ENCODE measurements at places on chromosomes 2 and 18.

DNA sequence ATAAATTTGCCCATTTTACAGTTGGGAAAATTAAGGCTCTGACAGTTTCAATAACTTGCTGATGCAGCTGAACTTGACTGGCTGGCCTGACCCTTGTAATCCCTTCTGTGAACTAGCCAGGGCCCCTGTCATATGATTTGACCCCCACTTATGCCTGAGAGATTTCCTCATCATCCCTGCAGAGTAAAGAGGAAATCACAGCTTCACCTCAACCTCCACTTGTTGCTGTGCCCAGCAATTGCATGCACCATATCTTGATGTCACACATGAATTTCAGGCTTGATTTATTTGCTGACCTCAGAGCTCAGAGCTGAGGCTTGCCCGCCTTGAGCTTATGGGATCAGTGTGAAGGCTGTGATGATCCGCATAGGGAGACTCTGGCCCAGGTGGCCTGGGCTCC is 108.1 kb downstream of the ACOXL start:
- no peak for DNase-seq

DNA sequence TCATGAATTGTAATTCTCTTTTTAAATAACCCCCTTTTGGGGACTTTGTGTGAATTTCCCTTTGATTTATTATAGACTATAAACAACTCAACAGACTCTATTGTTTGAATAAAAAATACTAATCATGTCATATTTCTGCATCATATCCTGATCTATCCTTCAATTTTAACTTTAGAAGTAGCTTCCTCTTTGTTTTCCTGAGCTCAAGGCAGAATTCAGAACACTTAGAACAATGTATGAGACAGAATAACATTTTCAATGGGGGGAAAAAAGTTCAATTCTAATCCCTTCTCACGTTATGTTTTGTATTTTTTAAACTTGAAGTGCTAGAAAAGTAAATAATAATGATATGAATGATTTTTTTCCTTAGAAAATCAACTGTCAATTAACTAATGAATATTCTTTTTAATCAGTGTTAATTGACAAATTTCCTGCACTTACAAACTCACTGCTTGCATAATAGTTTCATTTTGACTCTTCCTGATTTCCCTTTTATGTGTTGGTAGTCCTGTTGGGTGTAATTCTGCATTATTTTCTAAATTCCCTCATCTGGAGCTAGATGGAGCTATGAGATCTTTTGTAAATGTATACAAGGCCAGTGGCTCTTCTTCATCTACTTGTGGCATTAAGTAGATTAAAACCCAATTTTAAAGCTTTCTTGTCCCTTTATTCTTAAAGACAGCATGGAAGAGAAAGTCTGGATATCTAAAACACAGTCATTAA is 326.1 kb downstream of the PARD3B start:
- DNase-seq, result no peak

- DNase-seq, result no peak
These were observed 168.7 kb downstream of the KCNS3 start for GRCh38 chr2:18047213-18047611.

- DNase-seq, result no peak
These were observed 69.3 kb downstream of the NCKAP5 start for GRCh38 chr2:133498662-133499585.

DNA sequence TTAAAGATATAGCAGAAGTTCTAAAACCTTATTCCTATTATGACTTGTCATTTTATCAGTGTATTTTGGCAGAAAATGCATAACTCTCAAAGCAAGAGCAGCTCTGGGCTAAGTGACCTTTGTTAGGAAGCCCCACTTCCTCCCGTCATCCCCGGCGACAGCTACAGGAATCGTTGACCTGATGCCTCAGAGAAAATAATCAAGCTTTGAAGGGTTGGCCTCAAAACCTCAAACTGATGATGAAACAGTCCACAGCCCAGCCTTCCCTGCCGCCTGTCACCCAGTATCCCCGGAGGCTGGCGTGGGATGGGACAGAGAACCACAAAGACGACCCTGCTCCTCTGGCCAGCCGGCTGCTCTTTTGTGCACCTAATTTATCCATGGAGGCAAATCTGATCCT is 65.3 kb downstream of the KCNF1 start:
- no peak for DNase-seq

- DNase-seq, result no peak
These were observed 371.9 kb downstream of the NBAS start for GRCh38 chr2:15189216-15189615.

- no peak for DNase-seq
These were observed 16.1 kb upstream of the ADI1 start for GRCh38 chr2:3535467-3535793.

DNA sequence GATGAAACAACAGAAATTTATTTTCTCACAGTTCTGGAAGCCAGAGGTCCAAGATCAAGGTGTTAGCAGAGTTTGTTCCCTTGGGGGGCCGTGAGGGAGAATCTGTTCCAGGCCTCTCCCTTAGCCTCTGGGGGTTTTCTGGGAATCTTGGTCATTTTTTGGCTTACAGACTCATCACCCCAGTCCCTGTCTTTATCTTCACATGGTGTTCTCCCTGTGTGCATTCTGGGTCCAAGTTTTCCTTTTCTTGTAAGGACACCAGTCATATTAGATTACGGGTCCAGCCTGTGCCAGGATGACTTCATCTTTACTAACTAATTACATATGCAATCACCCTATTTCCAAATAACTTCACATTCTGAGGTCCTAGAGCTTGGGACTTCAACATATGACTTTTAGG is 292.5 kb upstream of the TRIB2 start:
- DNase-seq, result no peak

GRCh38 chr2:118225666-118226065 is 137.4 kb downstream of the INSIG2 start:
- DNase-seq, result peak; percentile 33

DNA sequence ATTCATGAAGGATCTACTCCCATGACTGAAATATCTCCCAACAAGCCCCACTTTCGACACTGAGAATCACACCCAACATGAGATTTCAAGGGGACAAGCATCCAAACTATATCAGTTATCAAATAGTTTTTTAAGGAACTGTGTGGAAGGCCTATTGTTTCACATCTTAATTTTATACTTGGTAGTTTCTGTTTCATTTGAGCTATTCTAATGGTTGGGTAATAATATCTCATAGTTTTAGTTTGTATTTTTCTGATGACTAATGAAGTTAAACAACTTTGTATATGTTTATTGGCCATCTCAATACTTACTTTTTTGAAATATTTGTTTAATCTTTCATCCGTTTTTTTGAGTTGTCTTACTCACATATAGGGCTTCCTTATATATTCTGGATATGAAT is 135.0 kb downstream of the SCG2 start:
- no peak for DNase-seq

DNA sequence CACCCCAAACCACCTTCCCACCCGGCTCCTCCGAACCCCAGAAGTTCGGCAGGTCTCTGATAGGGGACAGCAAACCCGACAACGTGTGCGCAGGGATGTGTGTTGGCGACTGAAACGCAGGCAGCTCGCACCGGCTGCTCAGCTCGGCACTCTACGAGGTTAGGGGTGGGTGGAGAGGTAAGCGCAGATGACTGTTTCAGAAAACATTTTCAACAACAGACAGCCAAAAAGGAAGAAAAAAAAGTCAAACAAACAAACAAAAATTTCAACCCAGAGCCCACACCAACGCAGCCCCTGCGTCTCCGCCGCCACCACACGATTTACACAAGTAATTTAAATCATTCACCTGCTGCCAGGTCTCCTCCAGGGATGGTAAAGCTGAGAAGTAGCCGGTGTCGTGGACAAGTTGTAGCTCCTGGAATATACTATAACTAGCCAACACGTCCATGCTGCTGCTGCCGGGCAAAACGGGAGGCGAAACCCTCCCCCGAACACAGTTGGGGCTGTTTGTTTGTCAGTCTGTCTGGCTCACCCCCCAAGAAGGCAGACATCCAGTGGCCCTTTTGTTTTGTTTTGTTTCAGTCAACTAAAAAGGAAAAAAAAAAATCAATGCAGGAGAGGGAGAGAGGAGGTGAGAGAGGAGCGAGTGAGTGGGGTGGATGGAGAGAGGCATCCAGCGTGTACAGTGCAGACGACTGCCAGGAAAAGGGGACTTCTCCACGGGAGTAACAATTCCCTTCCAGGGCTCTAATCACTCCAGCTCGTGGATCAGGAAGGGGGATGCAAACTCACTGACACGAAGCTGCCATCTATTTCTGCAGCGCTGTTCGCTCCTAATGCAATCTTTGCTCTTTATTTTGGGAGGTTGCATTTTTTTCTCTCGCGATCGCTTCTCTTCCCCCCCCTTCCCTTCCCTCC is at the start of gene KLF7:
KLF7 (minus strand) TSS at position 828 of the 918 bp plus-strand sequence; CDS start at position 448, 380 bp downstream.
- no peak for DNase-seq

GRCh38 chr18:63179422-63179821 is 140.1 kb downstream of the BCL2 start:
- DNase-seq, result no peak

GRCh38 chr2:218876562-218877219 is 4.0 kb upstream of the WNT10A start:
- DNase-seq, result peak; percentile 90

GRCh38 chr2:85925216-85925671 is 36.5 kb upstream of the ST3GAL5 start:
- DNase-seq, result no peak

- no peak for DNase-seq
These were observed 200.2 kb downstream of the RIT2 start for GRCh38 chr18:42915299-42915698.

GRCh38 chr2:213429516-213429915 is 145.3 kb downstream of the SPAG16 start:
- no peak for DNase-seq

DNA sequence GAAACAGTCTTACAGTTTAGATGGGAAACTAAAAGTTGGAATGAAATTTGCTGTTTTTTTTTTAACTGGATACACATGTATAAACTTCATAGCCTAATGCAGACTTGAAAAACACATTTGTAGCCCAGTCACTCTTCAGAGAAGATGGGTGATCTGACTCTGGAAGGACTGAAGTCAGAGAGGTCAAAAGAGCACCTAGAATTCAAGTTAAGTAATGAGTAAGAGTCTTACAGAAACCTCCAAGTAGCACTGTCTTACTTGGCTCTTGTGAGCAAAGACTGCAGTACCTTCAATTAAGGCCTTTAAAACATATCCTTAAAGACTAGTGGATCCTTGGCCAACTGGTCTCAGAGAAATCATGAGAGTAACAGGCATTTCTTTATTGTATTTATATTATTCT is 41.9 kb downstream of the TRAPPC8 start:
- DNase-seq, result no peak

DNA sequence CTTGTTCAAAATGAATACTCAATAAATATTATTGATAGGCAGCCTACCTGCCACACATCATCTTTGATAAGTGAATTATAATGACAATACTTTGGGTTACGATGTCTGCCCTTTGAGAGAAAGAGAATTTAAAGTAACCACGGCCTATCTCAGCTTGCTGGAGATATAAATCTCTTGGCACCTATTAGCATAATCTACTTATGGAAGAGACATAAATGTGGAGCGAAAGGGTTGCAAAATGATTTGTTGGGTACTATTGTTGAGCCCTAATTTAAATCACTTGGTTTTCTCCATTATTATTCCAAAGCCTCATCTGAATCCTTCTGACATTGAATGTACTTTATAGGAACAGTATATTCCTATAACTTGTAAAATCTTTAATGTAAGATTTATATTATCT is 520.1 kb downstream of the DPP10 start:
- DNase-seq, result no peak

DNA sequence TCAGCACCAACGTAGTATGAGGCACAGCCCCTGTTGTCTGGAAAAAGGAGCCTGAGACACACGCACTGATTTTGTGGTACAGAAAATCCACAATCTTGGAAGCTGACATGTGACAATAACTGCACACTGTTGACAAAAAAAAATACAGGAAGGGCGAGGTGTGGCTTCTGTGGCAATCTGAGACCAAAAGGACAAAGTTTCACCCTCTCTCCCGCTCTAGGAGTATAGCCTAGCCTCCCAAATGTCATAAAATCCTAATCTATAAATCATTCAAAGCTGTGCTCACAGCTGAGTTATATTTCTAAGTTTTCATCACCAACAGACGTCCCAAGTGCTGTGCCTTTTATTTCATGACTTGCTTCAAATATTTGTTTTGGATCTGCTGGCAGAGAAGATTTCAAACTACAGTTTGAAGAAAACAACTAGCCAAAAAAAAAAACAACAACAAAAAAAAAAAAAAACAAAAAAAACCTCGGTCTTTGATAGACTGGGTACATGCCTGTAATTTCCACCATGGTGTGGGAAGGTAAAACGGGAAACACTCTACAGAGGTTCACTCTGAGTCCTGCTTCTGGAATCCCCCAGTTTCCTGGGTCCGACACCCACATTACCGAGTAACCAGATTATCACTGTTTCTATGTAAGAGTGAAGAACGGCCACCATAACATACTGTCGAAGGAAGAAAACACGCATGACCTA is 61.0 kb downstream of the C2orf76 start:
- no peak for DNase-seq

GRCh38 chr18:27404855-27405254 is 219.7 kb upstream of the CHST9 start:
- DNase-seq, result no peak

DNA sequence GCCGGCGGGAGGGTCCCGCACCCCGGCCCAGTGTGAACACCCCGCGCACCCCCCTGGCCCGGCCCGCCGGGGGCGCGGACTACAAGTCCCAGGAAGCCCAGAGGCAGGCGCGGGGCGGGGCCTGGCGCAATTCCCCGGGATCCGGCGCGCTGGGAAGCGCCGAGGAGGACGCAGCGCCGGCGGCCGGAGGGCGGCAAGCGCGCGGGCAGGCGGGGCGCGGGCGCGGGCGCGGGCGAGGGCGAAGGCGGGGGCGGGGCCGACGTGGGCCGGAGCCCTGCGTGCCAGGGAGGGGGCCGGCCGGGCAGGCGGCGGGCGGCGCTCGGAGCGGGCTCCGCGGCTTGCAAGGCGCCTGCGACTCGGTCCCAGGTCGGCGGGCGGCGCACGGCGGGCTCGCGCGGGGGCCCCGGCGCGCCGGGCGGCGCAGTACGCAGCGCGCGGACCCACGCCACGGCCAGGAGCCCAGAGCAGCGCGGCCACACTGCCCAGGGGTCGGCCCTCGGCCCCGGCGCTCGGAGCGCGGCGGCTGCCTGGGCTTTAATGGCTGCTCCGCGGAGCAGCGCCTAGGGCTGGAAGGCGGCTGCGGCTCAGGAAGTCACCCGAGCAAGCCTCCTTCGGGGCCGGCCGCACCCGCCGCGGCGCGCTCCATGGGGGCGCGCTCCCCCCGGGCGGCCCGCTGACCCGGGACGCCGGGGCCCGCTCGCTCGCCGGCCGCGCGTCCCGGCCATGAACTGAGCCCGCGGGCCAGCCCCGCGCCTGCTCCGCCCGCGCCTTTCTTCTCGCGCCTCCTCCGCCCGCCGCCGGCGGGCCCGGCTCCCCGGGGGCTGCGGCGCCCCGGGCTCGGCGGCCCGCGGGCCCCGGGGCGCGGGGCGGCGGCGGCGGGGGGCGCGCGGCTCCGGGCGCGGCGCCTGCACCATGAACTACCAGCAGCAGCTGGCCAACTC is at the start of gene AGAP1:
AGAP1 (plus strand) TSS at position 269 of the 941 bp plus-strand sequence.
- peak; percentile 91 for DNase-seq

- DNase-seq, result no peak
These were observed 1476.3 kb downstream of the LRP1B start for GRCh38 chr2:140654565-140654964.

DNA sequence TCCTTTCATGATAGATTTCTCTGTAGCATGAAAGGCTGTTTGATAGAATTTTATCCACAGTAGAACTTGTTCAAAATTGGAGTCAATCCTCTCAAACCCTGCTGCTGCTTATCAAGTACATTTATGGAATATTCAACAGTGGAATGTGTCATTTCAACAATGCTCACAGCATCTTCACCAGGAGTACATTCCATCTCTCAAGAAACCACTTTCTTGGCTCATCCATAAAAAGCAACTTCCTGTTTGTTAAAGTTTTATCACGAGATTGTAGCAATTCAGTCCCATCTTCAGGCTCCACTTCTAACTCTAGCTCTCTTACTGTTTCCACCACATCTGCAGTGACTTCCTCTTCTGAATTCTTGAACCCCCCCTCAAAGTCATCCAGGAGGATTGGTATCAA is 29.4 kb downstream of the PDCL3 start:
- no peak for DNase-seq
